ENCODE measurements at places on chromosomes 4 and X.

DNA sequence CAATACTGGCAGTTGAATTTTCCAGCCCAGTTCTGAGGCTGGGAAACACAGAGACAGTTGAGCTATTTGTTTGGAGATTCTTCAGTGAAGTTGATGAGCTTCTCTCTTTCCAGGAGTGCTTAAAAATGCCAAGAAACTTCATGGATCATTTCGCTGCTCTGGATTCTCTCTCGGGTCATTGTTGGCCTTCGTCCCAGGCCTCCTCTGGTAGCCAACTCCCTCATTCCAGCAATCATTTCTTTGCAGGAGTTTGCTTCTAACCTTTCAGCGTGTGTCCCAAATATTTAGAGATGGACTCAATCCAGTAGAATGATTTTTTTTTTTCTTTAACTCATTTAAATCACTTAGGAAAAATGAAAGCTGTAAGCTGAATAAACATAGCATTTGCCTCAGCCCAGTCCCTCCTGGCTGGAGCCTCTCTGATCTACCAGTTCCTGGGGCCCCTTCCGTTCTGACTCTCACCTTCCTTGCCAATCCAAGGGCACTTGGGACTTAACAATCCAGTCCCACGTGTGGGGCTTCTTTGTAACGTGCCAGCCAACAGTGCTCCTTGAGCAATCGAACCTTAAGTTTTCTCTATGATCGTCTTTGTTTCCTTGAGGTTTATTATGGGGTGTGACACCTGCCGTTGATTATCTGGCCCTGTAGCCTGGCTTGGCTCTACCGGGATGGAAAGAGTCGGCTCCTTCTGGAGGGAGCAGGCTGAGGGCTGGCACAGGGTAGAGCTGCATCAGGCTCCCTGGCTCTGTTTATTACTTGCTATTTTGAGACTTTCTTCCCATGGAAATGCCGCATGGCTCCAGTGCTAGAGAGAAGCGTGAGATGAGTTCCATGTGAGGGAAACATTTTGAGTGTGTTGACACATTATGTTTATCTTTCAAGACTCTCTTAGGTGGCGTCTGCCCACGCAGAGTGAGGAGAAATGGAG is 80.4 kb upstream of the GPC4 start:
- DNase-seq: no peak

- DNase-seq: no peak
Measured at GRCh38 chrX:37599729-37600128, 28.3 kb downstream of the LANCL3 start.

- DNase-seq: no peak
Measured at GRCh38 chr4:176534566-176534965, 214.8 kb downstream of the SPCS3 start.

DNA sequence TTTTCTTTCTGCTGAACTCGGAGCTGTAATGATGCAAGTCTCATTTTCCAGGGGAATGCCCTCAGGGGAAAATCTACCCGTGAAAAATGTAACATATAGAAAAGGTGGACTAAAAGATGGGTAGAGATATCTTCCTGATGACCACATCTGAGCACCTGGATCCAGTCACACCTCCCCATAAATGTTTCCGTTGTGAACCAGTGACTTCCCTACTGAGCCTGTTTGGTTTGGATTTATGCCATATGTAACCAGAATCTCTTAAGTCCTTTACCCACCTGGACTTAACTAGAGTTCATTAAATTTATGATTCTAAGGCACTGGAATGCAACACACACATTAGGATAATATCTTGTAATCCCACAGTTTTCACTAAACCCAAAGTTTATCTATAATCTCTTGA is 171.1 kb downstream of the ZNF330 start:
- no peak for DNase-seq

DNA sequence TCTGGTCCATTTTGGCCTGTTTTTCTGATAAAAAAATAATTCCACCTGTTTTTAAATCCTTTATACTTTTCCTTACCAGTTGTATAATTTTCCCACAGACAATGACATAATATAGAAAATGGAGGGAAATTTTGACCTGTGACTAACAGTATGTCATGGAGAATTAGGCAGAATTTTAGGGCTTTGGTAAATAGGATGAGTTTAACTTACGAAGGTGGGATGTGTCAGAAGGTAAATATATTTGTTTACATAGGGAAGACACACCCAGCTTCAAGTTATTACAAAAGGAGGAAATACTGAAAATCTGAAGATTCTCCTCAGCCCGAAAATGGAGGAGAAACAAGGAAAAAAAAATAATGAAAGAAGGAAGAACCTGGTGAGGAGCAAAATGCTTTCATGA is 64.6 kb upstream of the PPP3CA start:
- DNase-seq: no peak

- no peak for DNase-seq
Measured at GRCh38 chr4:86508436-86508835, 85.7 kb upstream of the PTPN13 start.

Measured in HAP-1 (cell line).